Activated T-helper 9 cell treated with anti-CD3 and anti-CD28 coated beads, Interleukin-2, amount 50 U/mL, for 16 hours (primary cell): ENCODE measurements at places on chromosomes 1 and 21.
A peak's percentile ranks its signal among the peaks of the same experiment; 100 is the strongest.

DNA sequence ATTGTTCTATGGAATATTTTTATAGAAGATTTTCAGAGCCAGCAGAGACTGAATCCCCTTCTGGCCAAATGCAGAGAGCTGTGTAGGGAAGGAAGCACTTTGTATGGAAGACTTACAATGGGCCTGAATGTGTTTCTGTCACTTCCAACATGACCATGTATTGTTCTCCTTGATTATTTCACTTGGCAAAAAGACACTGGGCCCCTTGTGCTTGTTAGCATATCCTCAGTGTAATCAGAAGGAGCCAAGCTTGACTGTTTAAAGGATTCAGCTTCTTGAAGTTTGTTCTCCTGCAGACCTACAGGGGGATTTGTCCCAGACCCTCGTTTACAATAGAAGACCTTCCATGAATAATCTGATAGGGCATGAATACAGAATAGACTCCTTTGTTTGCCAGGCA is 48.1 kb upstream of the UBE2U start:
- DNase-seq: no peak

GRCh38 chr1:55213151-55213884 is 1.8 kb downstream of the USP24 start:
- no peak for DNase-seq

DNA sequence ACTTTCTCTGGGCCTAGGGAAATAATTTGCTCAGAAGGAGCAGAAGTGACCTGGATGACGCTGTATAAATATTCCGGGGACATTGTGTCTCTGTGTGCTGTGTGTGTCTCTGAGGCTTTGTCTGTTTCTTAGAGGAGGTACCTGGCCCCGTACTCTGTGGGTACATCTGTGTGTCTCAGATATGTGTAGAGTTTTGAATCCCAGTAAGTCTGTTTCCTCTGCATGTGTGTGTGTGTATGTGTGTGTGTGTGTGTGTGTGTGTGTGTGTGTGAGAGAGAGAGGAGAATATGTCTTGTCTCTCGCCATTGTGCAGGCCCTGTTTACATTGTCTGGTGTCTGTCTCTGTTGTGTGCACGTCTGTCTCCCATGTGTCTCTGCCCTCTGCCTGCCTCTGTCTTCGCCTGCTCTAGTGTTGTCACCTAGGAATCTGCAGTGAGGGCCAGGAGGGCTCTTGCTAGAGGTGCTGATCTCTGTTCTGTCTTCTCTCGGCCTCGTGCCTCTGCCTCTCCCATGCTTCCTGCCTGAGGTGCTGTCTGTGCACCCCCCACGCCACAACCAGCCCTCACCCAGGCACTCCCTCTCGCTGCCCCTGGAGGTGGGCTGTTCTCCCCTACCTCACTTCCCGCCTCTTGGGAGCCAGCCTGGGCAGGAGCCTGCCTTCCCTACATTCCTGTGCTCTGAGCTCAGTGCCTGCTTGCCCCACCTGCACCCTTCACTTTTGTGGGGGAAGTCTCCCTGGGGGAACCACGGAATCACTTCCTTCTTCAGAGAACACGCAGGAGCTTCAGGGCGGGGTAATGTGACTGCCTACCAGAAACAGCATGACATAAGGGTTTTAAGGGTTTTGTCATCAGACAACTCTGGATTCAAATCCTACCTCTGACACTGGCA is 5.9 kb downstream of the MAP7D1 start:
- DNase-seq: peak; percentile 26

- no peak for DNase-seq
Measured at GRCh38 chr1:145972580-145972979, 8.1 kb downstream of the POLR3GL start.

DNA sequence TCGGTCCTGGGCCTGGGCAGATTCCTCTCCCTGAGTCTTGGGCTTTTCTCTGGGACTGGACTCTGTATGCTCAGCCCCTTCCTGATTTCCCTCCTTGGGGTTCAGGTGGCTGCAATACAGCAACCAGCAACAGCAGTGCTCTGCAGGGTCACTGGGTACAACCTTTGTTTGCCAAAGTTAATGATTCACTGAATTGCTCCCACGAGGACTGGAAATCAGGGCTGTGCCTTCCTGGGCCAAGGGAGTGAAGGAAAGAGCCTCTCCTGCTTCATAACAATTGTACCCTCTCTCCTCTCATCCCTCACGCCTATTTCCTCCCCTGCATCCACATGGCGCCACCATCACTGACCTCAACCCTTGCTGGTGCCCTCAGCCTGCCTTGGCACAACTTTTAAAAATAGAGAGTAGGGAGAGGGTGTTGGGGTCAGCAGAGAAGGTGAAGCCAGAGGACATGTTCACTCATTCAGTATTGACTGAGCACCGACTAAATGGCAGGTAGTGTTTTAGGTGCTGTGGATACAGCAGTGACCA is 52.8 kb upstream of the GOLT1A start:
- no peak for DNase-seq

GRCh38 chr21:42820616-42821465 is 58.5 kb downstream of the WDR4 start:
- no peak for DNase-seq

DNA sequence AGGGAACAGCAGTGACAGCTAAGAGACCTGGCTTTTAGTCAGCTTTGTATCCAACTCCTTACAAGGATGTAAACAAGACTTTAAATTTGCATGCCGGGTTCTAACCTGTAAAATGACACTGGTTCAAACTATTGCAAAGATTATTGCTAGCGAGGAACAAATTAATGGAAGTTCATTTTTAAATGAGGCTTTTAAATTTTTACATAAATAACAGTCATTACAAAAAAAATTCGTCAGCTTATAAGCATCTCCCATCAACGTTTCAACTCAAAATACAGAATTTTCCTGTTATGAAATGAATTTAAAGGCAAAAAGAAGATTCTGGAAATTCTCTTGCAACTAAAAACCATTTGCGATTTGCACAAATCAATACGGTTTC is 668 bp downstream of the KIF14 start:
- no peak for DNase-seq

DNA sequence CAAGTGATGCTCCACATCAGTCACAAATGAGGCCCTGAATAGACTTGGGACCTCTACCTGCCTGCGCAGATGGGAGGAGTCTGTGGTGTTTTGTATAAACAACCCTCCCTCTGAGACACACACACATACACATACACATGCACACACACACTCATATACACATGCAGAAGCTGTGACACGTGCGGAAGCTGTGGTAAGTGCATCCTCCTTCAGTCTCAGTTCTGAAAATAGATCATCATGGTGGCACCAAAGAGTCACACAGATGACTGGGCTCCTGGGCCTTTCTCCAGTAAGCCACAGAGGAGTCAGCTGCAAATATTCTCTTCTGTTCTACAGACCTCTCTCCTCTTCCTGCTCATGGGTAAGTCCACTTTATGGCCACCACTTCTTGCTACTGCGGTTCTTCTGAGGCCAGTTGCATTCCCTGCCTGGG is at the start of gene LY9:
Gene LY9, plus strand, starts transcription at position 224 of the 433 bp plus-strand sequence. Its CDS starts 14 bp downstream, at position 238.
- DNase-seq: peak; percentile 67

DNA sequence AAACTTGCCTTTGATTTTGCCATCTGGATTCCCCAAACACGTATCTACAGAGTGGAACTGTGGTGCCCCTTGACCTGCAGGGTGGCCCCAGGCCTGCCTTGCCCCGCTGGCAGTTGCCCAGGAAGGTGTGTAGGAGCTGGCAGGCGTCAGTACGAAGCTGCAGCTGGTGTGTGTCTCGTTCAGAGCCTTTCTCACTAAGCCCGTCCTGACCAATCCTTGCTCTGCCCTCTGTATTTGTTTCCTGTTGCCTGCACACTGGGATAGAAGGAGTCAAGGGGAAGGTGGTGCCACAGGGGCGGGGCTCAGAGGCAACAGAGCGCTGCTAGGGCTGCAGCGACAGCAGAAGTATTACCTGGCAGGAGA is 5.2 kb upstream of the VSIG8 start:
- no peak for DNase-seq

DNA sequence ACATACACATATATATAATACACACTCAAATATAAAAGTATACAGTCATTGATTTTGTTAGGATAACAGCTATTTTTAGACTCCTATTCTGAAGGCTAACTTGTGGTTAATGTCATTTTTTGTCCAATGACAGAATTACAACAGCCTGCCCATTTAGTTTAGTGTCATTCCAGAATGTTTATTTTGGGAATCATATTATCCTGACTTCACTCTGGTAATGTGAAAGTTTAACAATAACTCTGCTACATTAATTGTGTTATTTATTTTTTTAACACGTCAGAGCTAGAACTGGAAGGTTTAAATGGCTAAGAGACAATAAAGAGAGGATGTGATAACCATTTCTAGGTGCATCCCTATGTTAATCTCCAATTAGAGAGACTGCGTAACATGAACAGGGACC is 648.1 kb downstream of the USP25 start:
- DNase-seq: no peak

DNA sequence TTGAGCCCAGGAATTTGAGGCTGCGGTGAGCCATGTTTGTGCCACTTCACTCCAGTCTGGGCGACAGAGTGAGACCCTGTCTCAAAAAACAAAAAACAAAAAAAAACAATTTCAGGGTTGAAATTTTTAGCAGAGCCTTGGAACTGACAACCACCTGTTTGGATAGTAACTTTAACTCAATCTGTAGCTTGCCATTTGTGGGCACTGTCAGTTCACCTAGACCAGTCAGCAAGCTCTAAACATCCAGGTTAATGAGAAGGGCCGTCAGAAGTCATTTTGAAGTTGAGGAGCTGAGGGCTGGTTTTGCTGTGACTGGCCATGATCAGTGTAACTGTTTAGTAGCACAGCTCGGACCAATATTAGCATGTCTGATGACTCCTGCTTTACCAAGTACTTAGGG is 8.4 kb downstream of the TRAPPC10 start:
- no peak for DNase-seq

- DNase-seq: no peak
Measured at GRCh38 chr1:193144999-193145398, 23.2 kb downstream of the CDC73 start.

GRCh38 chr1:199784138-199784895 is 243.2 kb upstream of the NR5A2 start:
- no peak for DNase-seq
